Stimulated activated naive B cell treated with anti-CD40 and anti-IgM and Interleukin-4, amounts not matched to agents 10 μg/mL and 1 μg/mL and 100 μg/mL, for 72 hours (primary cell): ENCODE measurements at places on chromosomes 11 and 22.

DNA sequence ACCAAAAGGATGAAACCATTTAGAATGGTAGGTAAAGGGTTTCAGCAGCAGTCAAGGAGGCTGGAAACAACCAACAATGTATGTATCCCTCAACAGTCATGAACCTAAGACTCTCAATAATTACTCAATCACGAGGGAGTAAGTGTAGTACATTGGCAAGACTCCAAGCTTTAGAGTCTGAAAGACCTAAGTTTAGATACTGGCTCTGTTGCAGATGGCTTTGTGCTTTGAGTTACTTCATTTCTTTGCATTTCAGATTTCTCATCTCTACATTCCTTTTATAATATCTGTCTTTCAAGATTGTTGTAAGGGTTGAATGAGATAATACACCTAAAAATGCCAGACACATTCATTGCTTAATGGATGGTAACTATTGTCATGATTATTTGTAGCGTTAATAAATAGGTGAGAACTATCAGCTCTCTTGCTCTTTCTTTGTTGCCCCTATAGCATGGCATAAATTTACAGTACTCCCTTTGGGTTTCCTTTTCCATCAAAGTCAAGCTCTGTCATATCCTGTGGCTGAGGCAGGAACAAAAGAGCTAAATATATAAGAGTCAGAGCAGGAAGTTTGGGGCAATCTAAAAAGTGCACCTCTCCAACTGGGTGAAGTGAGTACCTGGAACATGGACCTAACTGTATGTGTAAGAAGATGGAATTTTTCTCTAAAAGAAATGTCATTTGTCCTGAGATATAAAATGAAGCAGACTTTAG is 228.2 kb upstream of the ZC3H12C start:
- DNase-seq = no peak

DNA sequence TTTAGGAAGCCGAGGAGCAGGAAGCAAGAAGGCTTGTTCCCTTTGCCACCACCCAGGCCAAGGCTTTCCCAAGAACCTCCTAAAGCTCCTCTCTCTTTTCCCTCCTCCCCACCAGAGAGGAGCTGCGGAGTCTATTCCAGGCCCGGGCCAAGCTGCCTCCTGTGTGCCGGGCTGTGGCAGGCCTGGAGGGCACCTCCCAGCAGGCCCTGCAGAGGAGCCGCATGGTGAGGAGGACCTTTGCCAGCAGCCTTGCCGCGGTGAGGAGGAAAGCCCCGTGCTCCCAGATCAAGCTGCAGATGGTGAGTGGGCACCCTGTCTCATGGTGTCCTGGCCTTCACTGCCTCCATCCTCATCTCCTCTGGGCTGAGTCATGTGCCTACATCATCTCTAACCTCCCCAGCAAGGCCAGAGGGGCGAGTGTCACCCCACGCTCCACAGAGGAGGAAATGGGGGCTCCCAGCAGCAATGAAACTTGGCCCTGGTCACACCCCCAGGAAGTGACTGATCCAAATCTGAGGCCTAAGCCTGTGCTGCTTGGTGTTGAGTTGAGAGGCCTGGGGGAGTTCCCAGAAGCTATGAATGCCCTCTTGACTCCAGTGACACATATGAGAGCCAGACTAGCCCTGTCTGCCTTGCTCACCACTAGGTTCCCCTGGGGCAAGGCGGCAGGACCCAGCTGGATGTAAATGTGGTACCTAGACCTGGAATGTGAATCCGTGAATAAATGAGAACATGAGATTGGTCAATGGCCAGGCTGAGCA is 104.2 kb downstream of the MYO18B start:
- no peak for DNase-seq

DNA sequence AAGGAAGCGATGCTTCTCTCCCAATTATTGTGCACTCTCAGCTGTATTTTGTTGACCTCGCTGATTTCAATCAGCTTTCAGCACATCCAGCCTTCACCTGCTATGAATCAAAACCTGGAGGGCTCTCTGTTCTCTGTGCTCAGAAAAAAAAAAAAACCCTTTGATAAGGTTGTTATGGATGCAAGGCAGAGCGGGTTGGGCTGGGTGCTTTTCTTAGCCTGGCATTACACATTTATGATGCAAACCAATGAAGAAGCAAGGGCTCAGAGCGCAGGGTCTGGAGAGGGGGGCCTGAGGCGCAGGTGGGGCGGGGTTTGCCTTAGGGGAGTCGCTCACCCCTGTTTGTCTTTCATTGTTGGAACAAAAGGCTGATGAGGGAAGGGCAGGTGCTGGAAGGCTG is 86.0 kb upstream of the CADM1 start:
- no peak for DNase-seq

DNA sequence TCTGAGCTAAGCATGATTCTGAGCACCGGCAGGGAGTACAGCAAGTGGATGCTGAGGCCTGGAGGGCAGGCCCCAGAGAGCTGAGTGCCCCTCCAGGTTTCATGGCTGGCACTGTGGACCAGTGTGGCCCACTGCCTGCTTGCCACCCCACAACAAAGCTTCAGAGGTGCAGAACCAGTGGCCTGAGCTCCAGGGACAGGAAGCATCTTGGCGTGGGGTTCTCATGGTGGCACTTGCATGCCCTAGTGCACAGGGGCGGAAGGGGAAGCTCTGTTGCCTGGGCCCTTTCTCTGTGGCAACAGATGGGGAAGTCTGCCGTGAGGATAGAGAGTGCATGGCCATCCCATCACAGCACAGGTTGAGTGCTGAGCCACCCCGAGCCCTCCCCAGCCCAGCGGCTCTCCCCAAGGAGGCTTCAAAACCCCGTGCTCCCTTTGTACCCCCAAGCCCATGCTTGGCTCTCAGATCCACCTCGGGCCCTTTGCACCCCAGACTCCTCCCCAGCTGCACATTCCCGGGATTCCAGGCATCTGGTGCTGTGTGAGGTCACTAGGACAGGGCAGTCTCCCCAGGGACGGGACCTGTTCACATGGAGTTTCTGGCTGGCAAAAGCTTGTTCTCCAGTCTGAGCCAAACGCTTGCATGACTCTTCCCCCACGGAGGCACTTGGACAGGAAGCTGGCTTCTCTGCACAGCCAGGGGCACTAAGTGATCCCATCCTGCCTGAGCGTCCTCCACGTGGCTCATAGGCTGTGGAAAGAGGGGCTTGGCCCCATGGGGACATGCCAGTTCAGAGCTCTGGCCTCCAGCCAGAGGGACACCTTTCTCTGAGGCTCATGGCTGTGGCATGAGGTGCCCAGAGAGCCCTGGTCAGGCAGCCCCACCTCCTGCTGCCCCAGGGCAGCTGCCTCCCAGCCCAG is 4.2 kb downstream of the SLC25A1 start:
- peak; percentile 41 for DNase-seq

DNA sequence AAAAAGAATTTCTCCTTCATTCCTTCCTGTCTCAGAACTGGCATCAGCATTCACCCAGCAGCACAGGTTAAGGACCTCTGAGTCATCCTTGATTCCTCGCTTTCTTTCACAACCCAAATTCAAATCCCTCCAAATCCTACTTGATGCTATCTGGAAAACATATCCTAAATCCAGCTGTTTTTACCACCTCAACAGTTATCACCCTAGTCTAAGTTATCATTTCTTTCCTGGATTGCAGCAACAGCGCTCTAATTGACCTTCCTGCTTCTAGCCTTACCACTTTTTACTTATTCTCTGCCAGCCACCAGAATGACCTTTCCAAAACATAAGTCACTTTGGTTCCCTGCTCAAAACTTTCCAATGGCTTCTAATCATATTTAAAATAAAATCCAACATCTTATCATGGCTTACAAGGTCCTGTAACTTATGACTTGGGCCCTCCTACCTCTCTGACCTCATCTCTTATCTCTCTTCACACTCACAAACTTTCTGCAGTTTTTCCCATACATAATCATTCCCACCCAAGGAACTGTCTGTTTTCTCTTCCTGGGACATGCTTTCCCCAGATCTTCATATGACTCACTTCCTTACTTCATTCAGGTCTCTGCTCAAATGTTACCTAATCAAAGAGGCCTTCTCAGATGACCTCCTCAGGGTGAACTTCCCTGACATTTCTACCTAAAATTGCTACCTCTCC is 119.4 kb downstream of the TTC28 start:
- DNase-seq = no peak

GRCh38 chr11:114326151-114326550 is 30.0 kb downstream of the NNMT start:
- DNase-seq = no peak

GRCh38 chr22:29617922-29618629 is 14.6 kb downstream of the NF2 start:
- peak; percentile 5 for DNase-seq

DNA sequence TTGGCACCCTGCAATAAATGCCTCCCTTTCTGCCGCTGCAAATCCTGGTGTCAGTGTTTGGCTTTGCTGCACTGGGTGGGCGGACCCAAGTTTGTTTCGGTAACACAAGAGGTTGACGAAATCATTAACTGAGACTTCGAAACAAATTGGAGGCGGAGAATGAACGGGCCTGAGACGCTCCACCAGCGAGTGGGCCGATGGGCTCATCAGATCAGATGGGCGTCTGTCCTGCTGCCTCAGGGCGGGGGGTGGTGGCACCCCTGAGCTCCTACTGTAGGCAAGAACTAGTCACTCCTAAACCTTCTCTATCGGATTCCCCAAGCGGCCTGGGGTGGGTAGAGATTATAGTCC is 918 bp upstream of the CAPN5 start:
- no peak for DNase-seq

GRCh38 chr22:29253561-29254285 is 14.1 kb downstream of the RHBDD3 start:
- DNase-seq = no peak

DNA sequence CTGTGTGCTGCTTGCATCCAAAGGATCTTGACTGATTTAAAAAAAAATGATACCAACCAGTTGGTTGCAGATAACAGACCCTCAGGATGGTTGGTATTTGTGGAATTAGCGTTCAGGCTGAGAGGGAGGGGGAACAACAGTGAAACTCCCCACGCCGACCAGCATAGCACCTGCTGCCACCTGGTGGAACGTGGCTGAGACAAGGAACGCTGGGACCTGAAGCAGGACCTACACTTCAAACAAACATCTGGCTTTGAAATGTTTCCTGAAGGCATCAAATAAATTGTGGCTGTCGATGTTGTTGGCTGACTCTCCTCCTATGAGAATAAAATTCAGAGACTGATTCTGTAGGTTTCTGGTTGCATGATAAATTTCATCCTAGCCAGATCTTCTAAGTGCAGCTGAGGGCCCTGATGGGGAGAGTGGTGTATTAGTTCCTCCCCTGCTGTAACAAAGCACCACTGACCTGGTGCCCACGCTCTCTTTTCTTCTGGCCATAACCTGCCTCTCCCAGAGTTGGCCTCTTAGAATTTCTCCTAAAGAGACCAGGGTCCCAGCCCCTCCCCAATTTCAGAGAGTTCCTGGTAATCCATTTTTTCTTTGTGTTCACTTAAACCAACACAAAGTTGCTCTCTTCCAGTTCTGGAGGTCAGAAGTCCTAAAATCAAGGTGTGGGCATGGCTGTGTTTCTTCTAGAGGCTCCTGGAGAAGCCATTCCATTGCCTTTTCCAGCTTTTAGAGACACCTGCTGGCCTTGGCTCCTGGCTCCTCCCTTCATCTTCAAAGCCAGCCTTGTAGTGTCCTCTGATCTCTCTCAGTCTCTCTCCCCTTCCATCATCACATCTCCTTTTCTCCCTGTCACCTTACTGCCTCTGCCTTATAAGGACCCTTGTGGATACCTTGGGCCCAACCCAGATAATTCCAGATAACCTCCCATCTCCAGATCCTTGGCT is 17.3 kb downstream of the APOL2 start:
- DNase-seq = no peak

GRCh38 chr11:134939031-134939430 is 527.0 kb upstream of the B3GAT1 start:
- no peak for DNase-seq
